H9 (cell line): ENCODE measurements at places on chromosomes 3 and 15. TPM values are rescaled to one million over a fixed set of nuclear protein-coding genes. Genes with fewer than 3 reads are reported as not detected.

The SLC6A20 gene
- total RNA-seq: 0.09 and 0.20 TPM in 2 replicates

The SPATA12 gene
- 0.11 and 0.22 TPM in 2 replicates for total RNA-seq

The SUCNR1 gene
- not detected in 2 replicates for total RNA-seq

The MKRN2 gene
- total RNA-seq: 17.1 and 18.1 TPM in 2 replicates

DNA sequence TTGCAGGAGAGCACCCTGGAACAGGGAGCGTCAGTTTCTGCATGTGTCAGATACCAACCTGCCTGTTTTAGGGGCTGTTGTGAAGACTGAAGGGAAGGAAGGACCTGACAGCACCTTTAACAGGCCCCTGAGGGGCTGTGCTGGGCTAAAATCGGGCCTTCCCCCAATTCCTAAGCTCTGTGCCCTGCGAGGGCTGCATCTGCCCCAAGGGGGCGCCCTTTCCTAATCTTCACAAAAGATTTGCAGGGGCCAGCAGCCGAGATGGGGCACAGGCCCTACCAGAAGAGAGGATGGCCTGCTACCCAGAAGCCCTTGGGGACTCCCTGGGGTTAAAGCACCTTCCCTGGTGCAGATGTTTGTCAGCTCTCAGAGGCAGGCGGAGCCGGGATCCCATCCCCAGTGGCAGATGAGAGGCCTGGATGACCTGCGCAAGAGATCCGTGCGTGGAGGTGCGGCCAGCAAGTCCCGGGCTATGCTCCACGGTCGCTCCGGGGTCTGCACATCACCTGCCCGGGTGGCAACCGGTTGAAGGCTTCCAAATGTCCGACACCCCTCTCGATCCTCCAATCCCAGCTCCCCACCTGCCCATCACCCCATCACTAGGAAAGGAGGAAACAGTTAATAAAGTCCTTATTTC lies 53.6 kb downstream of the RHCG start:
- peak; percentile 86 for DNase-seq

DNA sequence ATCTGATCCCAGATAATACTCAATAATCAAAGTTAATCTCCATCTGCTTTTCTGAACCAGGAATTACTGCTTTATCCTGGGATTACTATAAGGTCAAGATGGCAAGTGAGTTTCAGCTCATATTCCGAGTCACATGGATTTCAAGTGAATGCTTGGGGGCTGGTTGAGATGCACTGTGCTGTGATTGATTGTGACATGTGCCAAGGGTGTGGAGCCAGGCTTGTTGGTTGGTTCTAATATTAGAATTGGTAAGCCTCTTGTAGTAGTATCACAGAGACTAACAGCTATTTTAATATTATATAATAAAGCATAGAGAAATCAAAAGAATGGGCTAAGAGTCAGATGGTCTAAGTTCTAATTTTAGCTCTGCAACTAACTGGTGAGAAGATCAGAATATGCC lies 74.2 kb upstream of the ICE2 start:
- no peak for DNase-seq

- no peak for DNase-seq
Measured at GRCh38 chr3:31836131-31837075, 144.7 kb downstream of the OSBPL10 start.
